GM04503 (cell line): ENCODE measurements at places on chromosomes 12 and 14.

DNA sequence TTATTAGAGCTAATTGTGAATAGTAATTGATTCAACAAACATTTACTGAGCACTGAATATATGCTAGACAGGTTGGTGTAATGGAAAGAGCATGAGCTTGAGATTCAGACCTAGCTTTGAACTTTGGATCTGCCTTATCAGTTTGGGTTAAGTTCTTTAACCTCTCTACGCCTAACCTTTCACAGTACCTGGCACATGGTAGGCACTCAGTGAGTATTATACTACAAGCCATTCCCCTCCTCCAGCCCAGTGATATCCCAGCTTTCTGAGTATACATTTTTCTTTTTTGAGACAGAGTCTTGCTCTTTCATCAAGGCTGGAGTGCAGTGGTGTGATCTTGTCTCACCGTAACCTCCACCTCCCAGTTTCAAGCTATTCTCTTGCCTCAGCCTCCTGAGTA lies 32.0 kb downstream of the FAM177A1 start:
- DNase-seq, result no peak

DNA sequence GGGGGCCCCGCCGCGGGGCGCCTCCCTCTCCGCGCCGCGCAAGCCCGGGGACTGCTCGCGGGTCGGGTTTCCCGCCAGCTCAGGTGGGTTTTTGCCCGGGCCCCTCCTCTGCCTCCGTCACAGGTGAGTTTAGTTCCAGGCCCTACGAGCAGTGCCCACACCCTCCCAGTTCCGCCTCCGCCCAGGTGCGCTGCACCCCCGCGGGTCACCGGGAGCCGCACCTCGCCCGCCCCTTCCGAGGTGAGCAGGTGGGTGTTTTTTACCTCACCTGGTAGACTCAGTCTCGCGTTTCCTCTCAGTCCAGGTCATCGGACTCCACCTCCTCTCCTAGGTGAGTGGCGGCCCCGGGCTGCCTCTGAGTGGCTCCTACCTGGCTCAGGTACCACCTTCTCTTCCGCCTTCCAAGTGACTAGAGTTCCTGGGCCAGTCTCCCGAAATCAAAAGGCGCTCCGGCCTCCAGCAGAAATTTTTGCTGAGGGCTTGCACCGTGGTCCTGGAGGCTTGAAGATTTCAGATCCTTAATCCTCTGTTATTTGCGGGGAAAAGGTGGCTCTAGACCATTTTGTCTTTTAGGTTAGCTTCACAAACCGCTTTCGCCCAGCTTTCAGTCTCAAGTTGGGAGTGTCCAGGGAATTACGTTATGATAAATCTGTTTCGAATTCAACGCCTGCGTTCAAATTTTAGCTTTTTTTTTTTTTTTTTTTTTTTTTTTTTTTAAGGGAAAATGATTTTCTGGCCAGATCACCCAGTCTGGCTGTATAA lies at the start of gene TMEM30B:
Gene TMEM30B (minus strand): TSS at position 153 of the 762 bp plus-strand sequence. CDS start 191 bp downstream, outside the sequence.
- no peak for DNase-seq

DNA sequence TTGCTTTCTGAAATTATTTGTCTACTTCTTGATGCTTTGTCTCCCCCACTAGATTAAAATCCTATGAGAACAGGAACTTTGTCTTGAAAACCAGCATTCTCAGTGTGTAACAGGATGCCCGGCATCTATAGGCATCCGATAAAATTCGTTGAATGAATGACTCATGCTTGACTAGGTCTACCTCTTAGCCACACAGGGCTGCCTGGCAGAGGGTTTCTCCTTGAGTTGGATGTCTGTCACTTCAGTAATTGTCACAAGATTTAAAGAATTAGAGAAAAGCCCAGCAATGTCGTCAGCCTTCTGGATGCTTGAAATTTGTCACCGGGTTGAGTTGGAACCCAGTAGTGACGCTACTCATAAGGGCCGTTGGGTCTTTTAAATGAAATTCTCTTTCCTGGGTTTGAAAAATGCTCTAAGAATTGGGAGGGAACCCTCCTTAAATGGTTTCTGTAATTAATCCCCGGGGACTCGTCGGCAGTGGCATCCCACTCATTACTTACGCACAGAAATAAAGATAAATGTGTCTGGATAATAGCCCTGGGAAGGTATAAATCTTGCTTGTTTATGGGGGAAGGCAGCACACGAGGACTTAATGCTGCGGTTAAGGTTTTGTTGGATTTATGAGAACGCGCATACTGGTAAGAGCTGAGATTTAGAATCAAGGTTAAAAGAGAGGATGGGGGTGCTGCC lies 194.1 kb downstream of the AACS start:
- DNase-seq, result no peak

- DNase-seq, result no peak
Observed at GRCh38 chr12:64522316-64522715, 70.4 kb downstream of the TBK1 start.

DNA sequence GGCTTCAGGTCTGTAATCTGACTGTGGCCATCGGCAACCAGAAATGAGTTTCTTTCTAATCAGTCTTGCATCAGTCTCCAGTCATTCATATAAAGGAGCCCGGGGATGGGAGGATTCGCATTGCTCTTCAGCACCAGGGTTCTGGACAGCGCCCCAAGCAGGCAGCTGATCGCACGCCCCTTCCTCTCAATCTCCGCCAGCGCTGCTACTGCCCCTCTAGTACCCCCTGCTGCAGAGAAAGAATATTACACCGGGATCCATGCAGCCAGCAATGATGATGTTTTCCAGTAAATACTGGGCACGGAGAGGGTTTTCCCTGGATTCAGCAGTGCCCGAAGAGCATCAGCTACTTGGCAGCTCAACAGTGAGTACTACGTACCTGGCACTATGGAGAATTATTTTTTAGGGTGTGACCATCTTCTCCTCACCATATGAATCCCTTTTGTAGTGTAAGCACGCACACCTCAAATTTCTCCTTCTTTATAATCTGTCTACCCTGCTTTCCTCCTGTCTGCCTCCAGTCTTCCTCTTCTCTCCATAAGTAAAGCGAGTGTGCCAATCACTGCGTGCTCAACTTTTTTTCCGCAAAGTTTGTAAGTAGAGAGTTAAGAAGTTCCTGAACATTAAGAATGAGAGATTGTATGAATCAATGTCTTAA lies at the start of gene TPH2:
Gene TPH2 (plus strand): TSS at position 118 of the 658 bp plus-strand sequence. CDS start 142 bp downstream, at position 260.
- no peak for DNase-seq

GRCh38 chr14:68691031-68691791 lies 101.7 kb downstream of the ZFP36L1 start:
- DNase-seq, result no peak

GRCh38 chr12:13630354-13630753 lies 351.0 kb downstream of the GRIN2B start:
- DNase-seq, result no peak

- DNase-seq, result no peak
Observed at GRCh38 chr14:69612783-69613130, 1.4 kb downstream of the SUSD6 start.

GRCh38 chr14:24634158-24634557 lies at the start of gene GZMB:
GZMB (minus strand) TSS chr14:24634190; CDS start chr14:24634160, 30 bp downstream.
- DNase-seq, result no peak

- DNase-seq, result no peak
Observed at GRCh38 chr12:11991604-11992003, 79.1 kb upstream of the BCL2L14 start.

DNA sequence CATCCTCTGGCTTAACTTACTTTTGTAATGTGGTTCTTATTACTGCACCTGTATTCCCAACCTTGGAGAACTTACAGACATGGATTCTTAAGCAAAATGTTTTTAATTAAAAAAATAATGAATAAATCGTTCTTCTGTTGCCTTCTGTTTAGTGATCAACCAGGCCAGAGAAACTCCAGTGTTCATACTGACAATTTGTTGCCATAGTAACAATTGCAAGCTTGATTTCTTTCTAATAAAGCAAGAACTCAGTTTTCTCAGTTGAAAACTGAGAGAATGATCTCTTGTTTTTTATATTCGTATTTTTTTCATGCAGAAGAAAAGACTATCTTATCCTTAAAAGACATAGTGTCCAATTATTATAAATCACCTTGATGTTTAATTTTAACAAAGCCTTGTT lies 106.5 kb upstream of the LMNTD1 start:
- DNase-seq, result no peak

GRCh38 chr14:72451054-72451972 lies 442.6 kb downstream of the DPF3 start:
- DNase-seq, result no peak

- DNase-seq, result no peak
Observed at GRCh38 chr12:47882781-47883546, 21.8 kb downstream of the VDR start.

DNA sequence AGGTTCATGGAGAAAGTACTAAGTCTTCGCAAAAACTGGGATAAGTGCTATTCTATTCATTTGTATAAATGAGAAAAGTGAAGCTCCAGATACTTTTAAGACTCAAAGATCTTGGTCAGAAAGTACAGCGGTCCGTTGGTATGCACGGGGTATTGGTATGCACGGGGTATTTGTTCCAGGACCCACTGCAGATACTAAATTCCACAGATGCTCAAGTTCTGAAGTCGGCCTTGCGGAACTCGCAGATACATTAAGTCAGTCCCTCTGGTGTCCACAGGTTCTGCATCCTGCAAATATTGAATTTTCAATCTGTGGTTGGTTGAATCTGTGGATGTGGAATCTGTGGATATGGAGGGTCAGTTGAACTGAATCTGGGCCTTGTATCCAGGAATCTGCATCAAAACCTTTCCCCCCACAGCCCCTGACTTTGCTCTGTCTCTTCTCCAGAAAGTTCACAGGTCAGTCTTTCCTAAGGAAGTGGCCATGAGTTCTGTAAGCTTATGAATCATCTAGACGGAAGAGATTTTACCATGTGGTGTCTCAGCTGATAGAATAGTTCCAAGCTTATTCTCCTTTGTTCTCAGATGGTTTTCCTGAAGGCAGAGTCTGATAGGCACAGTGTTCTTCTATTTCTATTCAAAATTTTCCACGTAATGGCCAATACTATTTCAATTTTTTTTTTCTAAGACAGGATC lies 274.7 kb downstream of the NEDD1 start:
- DNase-seq, result no peak

DNA sequence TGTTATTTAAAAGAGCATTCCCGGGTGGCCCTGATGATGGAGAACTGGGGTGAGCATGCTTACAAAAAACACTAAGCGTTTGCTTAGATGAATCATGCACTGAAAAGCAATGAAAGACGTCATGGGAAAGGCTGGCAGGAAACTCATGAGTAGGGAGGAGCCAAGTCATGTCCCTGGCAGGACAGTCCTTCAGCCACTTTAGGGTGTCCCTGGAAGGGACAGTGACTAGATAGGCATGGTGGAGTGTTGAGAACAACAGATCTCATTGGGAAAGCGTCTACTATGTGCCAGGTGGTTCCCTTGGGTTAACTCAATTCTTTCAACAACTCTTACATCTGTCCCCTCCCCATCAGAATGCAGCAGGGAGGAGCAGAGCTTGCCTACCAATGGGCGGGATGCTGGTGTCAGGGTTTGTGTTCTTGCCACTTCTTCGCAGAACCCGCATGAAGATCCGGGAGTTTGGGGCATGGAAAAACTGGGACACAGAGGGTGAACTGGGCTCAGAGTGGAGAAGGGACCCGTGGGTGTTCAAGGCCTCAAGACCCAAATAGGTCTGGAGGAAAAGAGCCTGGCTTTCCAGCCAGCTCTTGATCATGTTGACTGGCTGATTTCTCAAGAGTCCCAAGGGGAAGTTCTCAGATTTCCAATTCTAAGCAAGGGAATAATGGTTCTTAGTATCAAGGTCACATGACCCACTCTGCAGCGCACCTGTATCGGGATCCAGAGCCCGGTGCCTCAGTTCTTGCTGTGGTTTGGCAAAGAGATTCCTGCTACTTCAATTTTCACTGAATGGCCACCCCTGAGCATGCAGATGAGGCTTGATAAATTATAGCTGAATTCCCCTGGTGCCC lies 653.9 kb upstream of the TBX3 start:
- DNase-seq, result peak; percentile 77

GRCh38 chr12:128801879-128802391 lies 21.8 kb downstream of the SLC15A4 start:
- DNase-seq, result no peak

DNA sequence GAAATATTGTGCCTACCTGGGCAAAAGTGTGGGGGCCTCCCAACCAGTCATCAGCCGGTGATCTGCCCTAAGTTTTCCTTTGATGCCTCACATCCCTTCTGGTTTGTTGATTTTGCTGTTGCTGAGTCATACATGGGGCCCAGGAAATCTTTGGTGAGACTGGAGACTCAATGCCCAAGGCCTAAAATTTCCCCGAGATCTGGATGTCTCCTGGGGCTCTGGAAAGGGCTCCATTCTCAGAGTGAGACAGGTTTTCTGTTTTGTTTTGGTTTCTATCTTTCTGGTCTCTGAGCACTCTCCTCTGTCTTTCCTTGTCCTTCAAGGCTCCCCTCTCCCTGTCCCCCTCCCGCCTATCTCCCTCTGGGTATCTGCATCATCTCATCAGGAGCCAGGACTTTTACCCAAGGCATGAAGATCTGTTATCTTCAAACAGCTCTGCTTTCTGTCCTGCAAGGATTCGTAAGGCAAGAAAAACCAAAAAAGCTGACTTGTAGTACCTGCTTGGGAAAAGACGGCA lies 152.8 kb upstream of the MAX start:
- DNase-seq, result peak; percentile 36

- no peak for DNase-seq
Observed at GRCh38 chr14:50667684-50667995, 466 bp downstream of the SAV1 start.

DNA sequence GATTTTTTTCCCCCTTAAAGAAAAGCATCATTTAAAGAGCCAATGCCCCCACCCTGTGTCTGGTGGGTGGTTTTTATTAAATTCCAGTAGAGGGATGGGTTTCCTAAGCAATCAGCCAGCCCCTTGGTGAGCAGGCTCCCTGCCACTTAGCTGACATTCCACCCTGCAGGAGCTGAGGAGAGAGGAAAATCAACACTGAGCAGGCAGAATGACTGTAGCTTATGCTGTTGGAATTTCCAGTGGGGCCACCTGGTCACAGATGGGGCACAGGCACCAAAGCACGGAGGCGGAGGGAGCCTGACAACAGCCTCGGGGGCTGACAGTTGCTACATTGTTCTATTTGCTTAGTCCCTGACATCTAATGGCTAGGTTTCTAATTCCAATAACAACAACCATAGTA lies 127.7 kb downstream of the TMEM30B start:
- DNase-seq, result no peak
